GM12878 (cell line): ENCODE measurements at places on chromosomes 2 and 18.
A peak's percentile ranks its signal among the peaks of the same experiment; 100 is the strongest.

DNA sequence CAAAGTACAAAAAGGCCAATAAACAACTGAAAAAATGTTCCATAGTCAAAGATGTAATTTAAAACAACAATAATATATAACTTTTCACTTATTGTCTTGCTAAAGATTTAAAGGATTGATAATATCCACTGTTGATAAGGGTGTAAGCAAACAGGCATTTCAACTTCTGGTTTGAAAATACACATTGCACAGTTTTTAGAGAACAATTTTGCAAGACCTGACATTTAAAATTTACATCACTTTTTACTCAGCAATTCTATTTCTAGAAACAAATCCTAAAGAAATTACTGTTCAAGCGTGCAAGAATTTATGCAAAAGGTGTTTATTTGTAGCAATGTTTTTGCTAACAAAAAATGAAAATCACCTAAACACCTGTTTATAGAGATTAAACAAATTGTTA lies 120.4 kb downstream of the TDRD15 start:
- H3K27ac ChIP-seq = no peak overlapping the region
- no peaks in the 10 kb centered on the region for H3K27me3 ChIP-seq
- no peak overlapping the region for H3K4me3 ChIP-seq
- no peak for DNase-seq

DNA sequence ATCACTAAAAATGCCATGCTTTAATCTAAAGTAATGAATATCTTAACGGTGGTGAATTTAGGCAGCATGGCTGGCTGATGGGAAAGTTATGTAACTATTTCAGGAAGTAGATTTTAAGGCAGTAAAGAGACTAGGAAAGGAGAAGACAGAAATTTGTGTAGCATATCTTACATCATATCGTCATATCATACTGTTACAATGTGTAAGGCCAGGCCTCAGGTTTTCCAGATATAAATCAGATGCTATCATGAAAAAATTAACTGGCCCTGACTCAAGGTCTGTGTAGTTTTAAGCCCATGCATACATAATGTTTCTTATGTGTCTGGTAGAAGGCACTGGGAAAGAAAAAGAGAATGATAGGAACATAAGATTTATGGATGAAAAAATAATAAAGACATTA lies 8.9 kb upstream of the FAP start:
- H3K36me3 ChIP-seq = no peaks in the 10 kb centered on the region
- no peak overlapping the region for H3K4me3 ChIP-seq
- no peaks in the 10 kb centered on the region for H3K4me1 ChIP-seq
- no peak overlapping the region for H3K27ac ChIP-seq
- no peaks in the 10 kb centered on the region for H3K27me3 ChIP-seq

- no peak for DNase-seq
- no peak overlapping the region for H3K4me3 ChIP-seq
- no peaks in the 10 kb centered on the region for H3K36me3 ChIP-seq
- H3K27ac ChIP-seq = no peak overlapping the region
Observed at GRCh38 chr2:231648579-231649174, 56.0 kb downstream of the TEX44 start.

DNA sequence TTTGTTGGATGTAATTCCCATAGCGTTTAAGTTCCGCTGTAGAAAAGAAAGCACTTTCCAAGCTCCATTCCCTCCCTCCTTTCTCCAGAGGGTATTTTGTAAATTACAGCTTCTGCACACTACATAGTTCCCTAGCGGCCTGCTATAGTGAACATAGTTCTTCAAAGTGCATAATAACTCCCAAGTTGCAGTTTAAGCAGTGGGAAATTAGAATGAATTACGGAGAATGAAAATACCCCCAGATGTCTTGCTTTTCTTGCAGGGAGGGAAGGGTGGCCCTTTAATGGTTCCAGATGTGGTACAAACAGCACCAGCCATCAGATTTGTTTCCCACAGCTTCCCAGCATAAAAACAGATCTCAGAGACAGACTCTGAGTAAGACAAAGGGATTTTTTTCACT lies 893.9 kb downstream of the SUCLG1 start:
- no peaks in the 10 kb centered on the region for H3K27me3 ChIP-seq
- no peak overlapping the region for H3K27ac ChIP-seq
- H3K4me1 ChIP-seq = no peaks in the 10 kb centered on the region
- no peak for DNase-seq

DNA sequence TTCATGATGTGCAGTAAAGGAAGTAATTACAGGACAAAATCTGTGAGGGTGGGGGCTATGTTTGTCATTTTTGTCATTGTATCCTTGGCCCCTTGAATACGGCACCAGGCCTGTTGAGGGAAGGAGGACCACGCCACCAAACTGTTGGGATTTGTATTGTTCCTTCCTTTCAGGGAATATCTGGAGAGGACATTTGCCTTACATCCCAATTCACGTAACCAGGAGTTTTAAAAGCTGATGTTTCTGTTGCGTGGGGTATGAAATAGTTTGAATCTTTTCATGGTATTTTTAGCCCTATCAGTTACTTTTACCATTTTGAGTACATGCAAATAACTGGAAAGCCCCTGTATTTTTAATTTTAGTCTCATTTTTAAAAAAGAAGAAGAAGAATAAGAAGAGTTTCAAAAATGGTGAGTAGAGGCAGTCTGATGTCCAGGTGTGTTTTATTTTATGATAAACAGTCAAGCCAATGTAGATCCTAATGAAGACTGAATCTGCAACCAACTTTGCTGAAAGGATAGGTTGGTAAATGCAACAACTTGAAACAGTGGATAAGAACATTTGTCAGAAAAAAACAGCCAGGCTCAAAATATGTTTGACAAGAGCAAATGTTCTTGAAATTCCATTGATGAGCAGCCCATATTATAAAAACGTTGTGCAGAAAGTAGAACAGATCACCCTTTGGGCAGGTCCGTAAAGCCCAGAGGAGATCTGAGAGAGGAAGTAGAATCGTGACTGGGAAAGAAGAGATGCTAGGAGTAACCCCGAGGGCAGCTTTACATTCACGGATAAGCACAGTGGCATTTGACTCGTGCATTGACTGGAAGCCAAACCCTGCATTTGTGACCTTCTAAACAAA lies 54.5 kb downstream of the RASGRP3 start:
- peaks cover 47% of the 10 kb centered on the region for H3K4me1 ChIP-seq

- H3K27ac ChIP-seq = peak overlapping the region; percentile 91
- peak; percentile 70 for DNase-seq
- H3K4me3 ChIP-seq = no peak overlapping the region; the same call in 1 of the 2 replicates
- no peaks in the 10 kb centered on the region for H3K36me3 ChIP-seq
Observed at GRCh38 chr2:236551471-236552211, 18.0 kb upstream of the ACKR3 start.
